ENCODE measurements at places on chromosomes 1 and 21.

DNA sequence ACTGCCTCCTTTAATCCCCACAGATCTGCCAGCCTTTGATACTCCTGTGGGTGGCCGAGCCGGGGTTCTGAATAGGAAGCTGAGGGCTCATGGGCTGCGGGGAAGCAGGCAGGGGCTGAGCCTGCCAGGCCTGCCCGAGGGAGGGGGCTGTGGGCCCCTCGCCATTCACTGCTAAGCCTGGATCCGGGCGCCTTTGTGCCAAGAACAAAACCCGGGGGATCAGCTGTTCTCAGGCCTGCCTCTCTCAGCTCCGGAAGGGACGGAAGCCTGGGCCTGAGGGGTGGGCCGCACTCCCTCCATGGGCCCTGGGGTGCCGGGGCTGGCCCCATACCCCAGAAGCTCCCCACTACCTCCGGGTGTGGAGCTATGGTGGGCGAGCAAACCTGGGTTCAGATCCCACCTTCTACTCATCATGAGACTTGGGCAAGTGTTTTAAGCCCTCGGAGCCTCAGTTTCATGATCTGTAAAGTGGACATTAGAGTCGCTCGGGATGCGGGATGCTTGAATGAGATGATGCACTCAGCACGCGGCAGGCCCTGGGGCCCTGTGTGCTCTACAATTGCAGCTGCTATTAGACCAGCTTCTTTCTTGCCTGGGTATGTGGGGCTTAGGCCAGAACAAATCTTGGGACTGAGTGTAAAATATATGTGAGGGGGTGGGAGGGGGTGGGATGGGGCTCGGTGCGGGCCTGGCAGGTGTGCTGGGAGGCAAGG is 19.2 kb upstream of the EPHA2 start:
- DNase-seq, result no peak

DNA sequence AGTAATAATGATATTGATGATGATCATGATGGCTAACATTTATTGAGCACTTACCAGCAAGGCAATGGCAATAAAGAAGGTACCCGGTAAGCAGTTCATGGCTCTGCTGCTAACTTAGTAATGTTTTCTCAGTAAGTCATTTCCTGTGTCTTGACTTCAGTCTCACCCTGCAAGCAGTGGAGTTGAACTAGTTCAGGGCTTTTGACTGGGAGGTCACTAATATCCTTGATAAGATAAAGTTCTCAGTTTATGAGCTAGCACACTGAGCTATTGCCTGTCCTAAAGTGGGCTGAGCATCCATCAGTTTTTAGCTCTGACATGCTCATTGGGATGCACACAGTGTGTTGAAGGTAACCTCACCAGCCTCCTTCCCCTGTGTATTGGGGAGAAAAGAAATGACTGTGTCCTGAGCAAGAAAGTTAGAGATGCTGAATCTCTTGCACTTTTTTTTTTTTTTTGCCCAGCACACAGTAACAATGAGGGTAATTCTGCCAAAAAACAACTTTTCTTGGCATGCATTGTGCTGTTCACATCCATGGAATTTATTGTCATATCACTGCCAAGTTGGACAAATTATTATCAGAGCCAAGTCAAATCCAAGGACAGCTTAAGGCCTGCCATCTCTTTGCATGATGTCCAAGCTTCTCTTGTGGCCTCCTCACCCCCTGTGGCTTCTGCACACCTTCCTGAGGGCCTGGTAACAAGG is 55.5 kb upstream of the GADD45A start:
- DNase-seq, result no peak

DNA sequence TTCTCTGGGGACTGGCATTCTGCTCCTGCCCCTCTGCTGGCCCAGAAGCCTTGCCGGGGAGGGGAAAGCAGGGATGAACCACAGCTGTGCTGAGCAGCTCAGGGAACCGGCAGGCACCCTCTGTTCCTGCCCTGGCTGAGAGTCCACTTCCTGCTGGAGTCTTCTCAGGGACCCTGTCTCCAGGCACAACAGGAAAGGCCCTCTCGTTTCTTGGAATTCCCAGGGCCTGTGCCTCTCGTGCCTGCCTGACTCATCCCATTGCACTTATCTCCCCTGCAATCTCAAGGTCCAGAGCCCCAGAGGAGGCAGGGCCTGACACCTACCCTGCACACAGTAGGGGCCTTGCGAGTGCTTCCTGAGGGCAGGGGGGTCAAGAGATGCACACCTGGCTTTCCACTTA is 1.1 kb upstream of the EDN2 start:
- no peak for DNase-seq

GRCh38 chr1:198185146-198185545 is 28.3 kb downstream of the NEK7 start:
- DNase-seq, result no peak

- no peak for DNase-seq
Measured at GRCh38 chr1:208235356-208235981, 8.7 kb downstream of the PLXNA2 start.
